GM03348 (cell line): ENCODE measurements at places on chromosomes 6 and 20.

DNA sequence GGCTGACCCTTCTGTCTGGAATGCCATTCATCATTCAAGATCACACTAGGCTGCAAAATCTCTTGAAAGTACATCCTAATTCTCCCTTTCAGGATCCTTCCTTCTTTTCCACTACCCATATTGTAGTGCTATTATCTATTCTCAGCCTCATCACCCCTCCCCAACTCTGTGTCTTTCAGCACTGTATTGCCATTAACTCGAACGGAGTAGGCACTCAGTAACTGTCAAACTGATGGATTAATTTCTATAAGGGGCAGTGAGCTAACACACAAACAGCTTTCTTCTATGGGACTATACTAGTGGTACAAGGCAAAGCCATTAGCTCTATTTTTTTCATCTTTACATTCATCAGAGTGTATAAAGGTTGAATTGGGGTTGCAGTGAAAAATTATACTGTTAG lies 46.6 kb downstream of the LAMA4 start:
- no peak for DNase-seq

- no peak for DNase-seq
These were observed 62.8 kb upstream of the LRRC1 start for GRCh38 chr6:53731866-53732636.

GRCh38 chr6:47168180-47168579 lies 126.0 kb upstream of the ADGRF1 start:
- peak; percentile 88 for DNase-seq

DNA sequence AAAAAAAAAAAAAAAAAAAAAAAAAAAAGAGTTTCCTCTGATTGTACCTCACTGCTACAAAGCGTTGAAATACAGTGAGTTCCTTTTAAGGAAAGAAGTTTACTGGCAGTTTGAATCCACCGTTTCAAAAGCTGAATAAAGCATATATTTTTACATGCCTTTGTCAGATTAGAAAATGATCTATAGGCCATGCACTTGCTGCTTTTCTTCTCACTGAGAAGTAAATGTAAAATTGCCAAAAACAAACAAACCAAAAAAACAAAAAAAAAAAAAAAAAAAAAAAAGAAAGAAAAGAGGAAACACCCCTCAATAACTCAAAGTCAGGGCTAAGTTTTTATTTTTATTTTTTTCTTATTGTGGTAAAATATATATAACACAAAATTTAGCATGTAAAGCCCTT lies 81.9 kb downstream of the LYRM4 start:
- no peak for DNase-seq

GRCh38 chr20:39691151-39691862 lies 729.2 kb downstream of the DHX35 start:
- no peak for DNase-seq

DNA sequence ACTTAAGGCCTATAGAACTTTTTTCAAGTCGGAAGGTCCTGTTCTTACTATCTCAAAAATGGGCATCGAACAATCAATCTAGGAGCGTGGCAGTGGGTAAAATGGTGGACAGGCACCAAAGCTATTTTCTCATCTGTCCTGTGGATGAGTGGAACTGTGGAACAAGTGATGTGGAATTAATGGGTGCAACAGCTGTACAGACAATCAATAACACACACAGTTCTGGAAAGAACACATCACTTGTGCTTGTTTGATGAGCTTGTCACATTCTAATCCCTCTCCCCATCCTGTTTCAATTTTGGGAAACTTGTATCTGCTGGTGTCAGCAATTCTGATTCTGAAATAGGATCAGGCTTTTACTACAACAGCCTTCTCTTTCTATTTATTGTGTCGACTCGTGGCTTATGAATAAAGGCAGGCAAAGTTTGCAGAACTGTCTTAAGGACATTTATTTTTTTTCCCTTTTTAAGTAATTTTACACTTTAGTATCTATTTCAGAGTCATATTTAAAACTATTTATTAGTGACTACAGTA lies 11.5 kb downstream of the RBM24 start:
- DNase-seq, result no peak

DNA sequence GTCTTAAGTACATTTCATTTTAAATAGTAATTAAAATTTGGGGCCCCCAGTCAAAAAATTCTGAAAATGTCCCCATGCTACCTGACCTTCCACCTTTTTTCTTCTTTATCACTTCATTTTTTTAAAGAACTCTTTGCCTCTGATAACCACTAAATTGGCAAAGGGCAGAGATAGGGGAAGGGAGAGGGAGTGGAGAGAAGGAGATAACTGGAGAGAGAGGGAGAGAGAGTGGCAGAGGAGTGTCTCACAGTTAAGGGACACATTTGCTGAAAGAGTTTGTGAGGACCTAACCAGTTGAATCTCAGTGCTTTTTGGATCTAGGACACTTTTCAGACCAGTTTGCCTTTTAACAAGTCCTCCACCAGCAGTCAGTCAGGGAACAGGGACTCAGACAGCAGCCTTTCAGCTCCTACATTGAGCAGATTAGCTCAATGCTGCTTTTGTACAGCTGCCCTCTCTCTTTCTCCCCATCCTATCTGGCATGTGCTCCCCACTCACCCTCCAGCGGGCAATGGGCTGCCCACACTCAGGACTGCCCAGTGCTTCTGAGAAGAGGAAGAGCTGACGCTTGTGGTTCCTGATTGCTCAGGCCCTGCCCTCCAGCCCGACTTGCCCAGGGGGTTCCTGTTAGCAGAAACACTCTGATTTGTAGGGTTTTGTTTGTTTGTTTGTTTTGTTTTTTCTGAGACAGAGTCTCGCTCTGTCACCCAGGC lies 14.4 kb downstream of the ARMC2 start:
- DNase-seq, result no peak

DNA sequence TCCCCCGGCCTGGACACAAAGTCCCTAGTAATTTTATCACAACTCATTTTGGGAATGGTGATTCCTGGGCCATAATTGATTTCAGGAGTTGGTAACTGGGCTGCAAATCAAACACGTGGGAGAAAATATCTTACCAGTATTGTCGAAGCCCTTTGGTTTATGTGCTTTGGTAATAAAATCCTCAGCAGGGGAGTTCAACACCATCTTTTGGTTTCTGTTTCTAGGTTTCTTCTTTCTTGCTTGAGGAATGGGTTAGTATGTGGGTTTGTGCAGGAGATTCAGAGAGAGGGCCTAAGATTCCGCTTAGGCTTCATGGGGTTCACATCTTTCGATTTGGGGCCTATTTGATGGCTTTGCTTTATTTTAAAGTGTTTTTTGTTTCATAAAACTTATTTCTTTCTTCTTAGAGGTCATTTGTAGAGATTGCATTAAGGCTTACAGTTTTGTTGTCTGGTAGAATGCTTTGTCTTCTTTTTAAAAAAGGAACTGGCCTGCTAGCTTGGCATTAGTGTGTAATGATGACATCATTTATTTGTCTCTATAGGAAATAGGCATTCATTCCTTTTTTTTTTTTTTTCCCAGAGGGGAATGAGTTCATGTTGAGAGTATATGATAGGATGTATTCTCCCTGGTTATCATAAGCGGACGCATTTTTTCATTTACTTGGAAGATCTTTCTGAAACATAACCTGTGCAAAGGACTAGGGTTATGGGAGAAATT lies 45.8 kb downstream of the CYP24A1 start:
- DNase-seq, result no peak

- peak; percentile 69 for DNase-seq
These were observed 151.1 kb downstream of the KHDC1L start for GRCh38 chr6:73074175-73074574.
